Fibroblast of mammary gland (primary cell): ENCODE measurements at places on chromosomes 6 and 20.

- DNase-seq = no peak
Measured at GRCh38 chr6:107712237-107712664, 111.9 kb downstream of the SCML4 start.

DNA sequence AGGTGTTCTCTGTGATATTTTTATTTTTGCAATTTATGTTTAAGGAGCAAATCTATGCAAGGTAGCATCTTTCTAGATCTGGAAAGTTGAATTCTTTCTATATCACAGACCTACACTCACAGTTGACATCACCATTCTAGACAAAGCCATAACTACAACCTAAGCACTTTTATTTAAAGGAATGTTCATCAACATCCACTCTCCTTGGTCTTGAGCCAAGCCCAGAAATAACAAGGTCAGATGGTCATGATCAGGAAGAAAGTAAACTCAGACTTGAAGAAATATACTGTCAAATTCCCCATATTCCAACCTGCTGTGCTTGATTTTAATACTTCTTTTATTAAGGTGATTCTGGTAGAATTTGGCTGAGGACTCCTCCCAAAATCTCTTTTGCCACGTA is 32.2 kb downstream of the MMUT start:
- no peak for DNase-seq

- no peak for DNase-seq
Measured at GRCh38 chr6:27767851-27768250, 144.3 kb downstream of the OR2B2 start.

- peak; percentile 34 for DNase-seq
Measured at GRCh38 chr20:64131406-64131805, 24.0 kb upstream of the NPBWR2 start.

- peak; percentile 45 for DNase-seq
Measured at GRCh38 chr20:9179193-9179802, 110.4 kb downstream of the PLCB4 start.

- peak; percentile 71 for DNase-seq
Measured at GRCh38 chr6:21305893-21306332, 287.6 kb upstream of the SOX4 start.

DNA sequence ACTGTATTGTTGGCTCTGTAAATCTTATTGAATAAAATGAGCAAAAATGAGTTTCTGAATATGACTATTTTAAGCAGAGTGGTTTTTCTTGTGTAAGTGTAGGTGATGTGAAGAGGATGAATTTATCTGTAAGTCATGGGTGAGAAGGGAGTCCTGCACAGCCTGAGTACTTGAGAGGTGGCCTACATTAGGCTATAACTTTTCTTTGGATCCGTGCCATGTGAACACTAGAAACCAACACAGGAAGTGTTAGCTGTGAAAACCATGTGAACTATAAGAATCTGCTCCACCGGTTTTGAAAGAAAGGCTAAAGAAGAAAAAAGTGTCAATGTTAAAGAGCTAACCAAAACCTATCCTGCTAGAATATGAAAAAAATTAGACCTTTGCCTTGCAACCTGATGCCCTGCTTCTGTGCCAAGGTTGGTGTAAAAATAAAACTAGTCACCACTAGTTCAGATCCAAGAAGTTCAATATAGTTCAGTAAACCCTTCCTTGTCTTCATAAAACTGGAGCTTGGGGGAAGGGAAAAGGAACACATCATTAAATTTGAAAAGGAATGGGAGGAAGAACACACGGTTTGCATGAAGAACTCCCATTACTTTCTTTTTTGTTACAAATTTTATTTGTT is 21.3 kb downstream of the PLCB1 start:
- peak; percentile 19 for DNase-seq

GRCh38 chr6:135522965-135523692 is 25.6 kb upstream of the AHI1 start:
- peak; percentile 51 for DNase-seq

- DNase-seq = peak; percentile 32
Measured at GRCh38 chr6:88263591-88263990, 97.4 kb upstream of the CNR1 start.
